ENCODE measurements at places on chromosomes 11 and 22.

DNA sequence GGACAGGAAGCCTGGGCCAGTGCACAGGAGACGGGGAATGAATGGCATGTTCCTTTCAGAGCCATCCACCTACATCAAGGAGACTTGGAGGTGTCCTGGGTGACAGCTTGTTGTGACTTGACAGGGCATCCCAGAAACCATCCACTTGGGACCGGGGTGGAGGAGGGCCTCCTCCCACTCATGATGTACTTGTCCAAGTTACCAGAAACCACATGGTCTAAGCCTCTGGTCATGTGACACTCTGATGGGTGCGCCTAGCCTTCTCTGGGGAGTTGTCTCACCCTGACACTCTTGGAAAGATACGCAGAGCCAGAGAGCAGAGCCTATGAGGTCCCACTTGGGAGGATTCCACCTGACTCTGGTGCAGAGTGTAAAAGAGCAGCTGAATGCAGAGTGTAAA is 21.6 kb upstream of the FXYD6 start:
- DNase-seq: no peak

DNA sequence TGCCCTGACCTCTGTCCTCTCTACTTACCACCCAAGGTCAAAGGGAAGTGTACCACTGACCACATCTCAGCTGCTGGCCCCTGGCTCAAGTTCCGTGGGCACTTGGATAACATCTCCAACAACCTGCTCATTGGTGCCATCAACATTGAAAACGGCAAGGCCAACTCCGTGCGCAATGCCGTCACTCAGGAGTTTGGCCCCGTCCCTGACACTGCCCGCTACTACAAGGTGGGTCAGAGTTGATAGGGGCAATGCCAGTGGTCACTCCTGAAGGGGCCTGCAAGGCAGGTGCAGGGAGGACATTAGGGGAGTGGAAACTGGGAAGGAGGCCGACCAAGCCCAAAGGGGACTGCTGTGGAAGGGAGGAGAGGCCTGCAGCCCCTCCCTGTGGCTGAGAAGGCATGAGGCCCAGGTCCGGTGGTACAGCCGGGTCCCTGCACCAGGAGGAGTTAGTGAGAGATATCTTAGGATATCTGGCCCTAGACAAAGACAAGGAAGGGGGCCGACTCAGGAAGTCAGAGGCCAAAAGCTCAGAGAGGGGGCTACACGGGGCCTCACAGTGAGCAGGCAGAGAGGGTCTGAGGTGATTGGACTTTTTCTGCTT is 17.9 kb downstream of the POLR3H start:
- no peak for DNase-seq

DNA sequence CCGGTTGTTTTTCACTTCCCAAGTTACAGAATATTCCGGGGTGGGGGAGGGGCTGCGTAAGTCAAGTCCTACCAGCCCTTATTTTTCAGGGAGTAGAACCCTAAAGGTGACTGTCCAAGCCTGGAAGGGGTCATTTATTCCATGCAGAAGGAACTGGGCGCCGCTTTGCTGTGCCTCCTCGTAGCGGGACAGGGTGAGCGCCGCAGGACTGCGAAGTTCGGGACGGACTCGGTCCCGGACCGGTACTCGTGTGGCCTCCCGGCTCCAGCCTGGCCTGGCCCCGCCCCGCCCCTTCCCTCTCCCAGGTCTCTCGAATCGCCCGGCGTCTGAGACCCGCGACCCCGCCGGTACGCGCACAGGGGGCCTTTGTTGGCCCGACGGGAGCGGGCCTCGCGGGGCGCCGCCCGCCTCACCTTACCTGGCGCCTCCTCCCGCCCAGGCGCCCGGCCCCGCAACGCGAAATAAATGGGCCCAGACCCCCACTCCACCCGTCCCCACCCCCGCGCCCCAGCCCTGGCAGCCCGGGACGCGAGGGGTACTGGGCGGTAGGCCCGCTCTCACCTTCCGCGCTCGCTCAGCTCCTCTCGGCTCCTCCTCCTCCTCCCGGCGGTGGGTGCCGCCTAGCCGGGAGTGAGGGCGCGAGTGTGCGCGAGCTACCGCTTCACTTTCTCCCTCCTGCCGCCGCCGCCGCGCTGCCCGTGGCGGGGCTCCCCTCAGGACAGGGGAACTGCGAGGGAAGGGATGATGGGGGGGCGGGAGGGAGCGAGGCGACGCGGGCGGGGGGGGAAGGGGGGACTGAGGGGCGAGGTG is 698 bp downstream of the PAK1 start:
- peak; percentile 25 for DNase-seq

DNA sequence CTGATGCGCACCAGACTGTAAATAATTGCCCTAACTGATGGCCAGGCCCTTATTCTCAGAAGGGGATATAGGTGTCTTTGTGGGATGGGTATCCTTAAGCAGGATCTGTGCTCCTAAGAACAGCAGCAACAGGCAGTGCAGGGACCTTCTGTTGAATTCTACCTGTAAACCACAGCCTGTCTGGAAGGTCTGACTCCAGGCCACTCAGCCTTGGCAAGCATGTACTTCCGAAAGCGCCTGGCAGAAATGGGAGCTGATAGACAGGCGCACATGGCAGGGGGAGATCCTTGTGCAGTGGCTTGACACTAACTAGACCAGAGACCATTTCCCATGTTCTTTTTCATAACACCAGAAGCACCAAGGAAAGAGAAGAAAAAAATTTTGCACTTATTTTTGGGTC is 59.0 kb downstream of the C22orf31 start:
- no peak for DNase-seq

DNA sequence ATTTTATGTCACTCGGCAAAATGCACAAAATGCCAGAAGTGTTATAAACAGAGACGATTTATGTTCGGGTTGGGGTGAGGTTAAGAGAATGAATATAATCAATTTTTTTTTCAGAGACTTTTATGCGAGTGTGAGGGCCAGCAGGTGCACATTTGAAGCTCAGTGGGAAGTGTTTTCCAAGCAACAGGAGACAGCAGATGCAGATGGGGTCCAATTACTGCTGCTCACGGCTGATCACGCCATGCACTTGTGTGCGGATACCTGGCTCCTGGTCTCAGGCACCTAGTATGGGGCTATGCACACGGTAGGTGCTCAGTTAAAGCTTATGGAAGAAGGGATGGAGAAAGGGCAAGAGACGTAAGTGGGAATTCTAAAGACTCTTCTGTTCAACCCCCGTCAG is 249.1 kb downstream of the MIAT start:
- DNase-seq: no peak

GRCh38 chr11:27159335-27159679 is 118.7 kb downstream of the BBOX1 start:
- no peak for DNase-seq

DNA sequence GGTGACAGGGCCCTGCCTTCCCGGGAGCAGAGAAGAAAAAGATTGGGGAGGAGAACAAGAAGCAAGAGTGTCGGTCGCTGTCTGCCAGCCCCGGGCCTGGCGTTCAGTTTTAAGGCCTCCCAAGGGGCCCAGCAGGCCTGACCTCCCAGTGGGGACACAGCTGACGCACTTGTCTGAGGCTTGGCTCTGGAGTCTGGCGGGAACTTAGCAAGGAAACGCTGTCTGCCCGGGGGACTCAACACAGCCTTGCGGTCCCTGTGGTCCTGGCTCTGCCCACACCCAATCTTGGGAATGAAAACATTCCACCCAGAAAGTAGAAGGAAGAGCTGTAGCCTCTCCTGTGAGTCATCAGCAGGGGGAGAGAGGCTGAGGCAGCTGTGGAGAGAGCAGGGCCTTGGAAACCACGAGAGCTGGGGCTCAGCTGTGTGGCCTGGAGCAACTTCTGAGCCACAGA is 54.4 kb downstream of the TRAF6 start:
- DNase-seq: no peak

DNA sequence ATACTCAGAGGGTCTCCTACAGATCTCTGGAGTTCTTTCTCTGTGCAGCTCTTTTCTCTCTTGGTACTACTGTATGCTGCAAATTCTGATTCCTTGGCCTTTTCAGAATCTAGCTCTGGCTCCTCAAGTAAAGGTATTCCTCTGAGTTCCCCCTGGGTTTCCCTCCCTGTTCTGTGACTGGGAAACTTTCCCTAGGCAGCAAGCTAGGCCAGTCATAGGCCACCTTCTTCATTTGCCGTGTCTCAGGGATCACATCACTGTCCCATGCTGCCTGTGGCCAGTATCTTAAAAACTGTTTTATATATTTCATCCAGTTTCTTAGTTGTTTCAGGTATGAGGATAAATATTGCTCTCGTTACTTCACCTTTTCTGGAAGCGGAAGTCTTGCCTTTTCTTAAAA is 71.2 kb downstream of the FAM83F start:
- DNase-seq: no peak

Data from stimulated activated CD4-positive, alpha-beta T cell treated with anti-CD3 and anti-CD28 coated beads, Interleukin-4, amount 100 ng/mL, for 48 hours (primary cell).